ENCODE measurements at places on chromosomes 1 and 21.

DNA sequence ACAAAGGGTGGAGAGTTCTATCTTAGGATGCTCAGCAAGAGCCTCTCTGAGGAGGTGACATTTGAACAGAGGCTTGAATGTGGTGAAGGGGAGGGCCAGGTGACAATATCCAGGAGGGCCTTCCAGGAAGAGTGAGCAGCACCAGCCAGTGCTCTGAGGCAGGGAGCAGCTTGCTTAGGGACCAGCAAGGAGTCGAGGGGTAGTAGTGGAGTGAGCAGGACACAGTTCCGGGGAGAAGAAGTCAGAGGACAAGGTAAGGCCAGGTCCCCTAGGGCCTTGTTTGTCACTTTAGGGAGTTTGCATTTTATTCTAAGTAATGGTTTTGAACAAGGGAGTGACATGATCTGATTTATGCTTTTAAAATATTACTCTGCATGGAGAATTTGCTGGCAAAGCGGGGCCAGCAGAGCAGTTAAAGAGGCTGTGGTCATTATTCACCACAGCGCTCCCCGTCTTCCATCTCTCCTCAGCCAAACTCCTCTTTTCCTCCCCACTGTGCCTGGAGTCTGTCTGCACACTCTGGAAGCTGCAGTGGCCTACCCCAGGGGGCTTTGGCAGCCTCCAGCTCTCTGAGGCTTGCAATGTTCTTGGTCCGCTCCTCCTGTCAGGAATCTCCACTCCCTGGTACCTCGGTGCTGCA, 17.0 kb upstream of the CSF1 start:
- DNase-seq, result no peak

DNA sequence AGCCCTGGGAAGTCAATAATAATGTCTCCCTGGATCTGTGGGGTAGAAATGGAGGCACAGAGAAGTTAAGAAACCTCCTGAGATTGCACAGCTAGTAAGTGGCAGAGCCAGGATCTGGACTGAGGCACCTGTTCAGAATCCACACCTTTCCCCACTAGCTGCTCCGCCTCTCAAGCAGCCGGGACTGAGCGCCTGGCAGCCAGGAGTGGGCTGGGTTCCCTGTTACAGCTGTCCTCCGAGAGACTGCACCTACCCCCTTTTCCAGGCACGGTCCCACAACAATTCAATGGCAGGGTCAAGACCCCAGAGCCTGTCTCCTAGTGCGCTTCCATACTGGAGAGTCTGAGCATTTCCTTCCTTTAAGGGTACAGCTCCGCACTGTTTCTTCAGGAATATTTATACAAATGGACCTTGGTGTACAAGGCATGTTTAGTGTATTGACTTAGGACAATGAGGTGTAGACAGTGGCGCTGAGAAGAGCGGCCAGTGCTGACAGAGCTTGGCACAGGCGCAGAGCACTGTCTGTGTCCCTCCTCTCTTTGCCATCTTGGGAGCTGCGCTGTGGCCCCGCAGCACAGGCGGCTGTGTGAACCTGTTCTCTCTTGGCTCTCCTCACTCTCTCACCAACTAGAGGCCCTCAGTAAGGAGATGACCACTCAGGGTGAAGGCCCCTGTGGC, 24.4 kb downstream of the GRHL3 start:
- no peak for DNase-seq

- DNase-seq, result no peak
Measured at GRCh38 chr1:116495535-116495934, 75.3 kb downstream of the CD58 start.

DNA sequence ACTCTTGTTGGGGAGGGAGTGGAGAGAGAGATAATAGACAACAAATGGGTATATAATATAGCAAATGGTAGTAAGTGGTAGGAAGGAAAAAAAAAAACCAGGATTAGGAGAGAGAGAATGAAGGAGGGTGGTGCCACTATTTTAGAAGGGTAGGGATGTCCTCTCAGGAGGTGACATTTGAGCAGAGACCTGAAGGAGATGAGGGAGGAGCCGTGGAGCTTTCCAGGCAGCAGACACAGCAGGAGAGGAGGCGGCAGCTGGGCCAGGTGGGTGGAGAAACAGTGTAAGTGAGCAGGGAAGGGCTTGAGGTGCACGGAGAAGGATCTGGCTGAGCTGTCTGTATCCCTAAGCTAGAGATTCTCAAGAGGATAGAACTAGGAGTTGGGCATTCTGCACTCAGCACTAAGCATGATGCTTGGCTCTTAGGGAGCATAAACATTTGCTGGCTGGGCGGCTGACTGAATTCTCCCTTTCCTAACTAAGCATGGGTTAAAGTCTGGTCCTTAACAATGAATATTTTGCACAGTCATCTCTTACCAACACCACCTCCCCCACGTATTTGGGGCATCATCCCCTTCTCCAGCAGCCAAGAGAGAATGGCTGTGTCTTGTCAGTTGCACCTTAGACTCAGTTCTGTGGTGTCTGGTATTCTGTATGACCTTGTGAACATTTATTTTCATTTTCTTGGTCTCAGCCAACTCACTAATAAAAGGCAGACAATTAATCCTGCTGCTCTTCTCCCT, 27.6 kb upstream of the SARS1 start:
- DNase-seq, result no peak

DNA sequence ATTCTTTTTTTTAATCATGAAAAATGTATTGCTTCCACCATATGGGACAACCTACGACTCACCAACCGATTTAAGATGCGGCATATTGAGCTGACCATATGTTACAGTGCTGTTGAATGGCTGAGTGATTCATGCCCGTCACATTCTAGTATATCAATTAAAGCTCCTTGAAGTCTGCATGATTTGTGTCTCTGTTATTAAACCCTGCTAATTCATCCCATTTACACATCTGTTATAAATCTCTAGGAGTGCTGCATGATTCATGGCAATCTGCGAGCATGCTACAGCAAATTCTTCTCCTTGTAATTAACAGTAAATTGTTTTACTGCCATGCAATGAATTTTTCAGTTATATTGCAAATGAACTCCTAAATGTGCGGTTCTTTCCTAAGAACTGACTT, 239.8 kb downstream of the USH2A start:
- no peak for DNase-seq
